AG04450 (cell line): ENCODE measurements at places on chromosomes 16 and 17.

GRCh38 chr16:28217326-28217725, 5.6 kb upstream of the XPO6 start:
- no peak for DNase-seq

- peak; percentile 88 for DNase-seq
Measured at GRCh38 chr17:38900978-38901656, 24.3 kb upstream of the LASP1NB start.

DNA sequence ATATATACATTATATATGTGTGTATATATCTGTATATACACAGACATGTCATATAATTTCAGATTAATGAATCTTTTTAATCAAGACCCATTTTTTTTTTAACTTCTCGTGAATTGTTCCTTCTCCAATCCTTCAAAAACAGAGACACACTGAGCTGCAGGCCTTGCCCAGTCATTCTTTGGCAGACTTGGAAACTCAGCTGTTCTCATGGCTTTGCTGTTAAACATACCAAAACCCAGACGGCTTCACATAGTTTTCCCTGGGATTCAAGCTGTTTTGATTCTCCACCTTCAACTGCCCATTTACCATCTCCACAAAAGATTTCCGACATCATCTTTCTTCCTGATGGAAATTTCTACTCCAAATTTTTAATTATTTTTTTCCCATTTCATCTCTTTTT, 148.7 kb downstream of the KCNJ2 start:
- DNase-seq: no peak

DNA sequence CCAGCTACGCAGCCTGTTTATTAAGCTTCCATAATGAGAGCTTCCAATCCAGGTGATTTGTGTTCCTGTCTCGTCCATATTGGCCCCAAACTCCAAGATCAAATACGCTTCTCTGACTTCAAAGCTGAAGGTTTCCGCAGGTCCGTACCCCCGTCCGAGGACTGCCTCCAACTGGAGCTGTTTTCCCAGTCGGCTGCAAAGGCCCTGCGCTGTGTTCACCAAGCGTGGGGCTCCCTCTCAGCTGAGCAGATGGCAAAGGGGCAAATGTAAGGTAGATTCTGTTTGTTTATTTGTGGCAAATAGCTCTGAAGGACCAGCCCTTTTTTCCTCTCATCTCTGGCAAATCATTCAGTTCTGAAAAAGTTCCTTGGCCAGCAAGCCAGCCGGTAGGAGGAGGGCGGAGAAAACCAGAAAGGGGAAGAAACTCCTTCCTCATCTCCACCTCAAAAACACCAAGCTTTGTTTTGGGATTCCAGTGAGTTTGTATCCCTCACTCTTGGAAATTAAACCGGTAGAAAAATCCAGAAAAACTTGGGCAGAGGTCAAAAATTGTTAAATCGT, 35.2 kb downstream of the NXN start:
- DNase-seq: no peak

DNA sequence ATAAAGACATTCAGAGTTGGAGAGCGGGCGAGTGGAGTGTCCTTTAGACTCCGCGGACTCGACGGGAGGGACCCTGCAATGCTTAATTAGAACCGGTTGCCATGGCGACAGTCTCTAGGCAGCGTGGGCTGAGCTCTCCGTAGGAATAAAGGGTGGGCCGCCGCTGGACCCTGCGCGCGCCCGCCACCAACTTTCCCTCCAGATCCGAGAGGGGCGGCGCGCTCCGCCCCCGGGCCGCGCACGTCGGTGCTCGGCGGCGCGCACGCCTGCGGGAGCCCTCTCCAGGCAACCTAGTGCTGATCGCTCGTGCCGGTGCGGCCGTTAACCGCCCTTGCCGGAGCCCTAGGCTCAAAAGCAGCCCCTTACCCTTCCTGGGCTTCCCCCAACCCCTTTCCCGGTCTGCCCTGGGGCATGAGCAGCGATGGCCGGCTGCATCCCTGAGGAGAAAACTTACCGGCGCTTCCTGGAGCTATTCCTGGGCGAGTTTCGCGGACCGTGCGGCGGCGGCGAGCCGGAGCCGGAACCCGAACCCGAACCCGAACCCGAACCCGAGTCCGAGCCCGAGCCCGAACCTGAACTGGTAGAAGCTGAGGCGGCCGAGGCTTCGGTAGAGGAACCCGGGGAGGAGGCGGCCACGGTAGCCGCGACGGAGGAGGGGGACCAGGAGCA, at the start of gene PPM1E:
Gene PPM1E, plus strand, starts transcription at position 278 of the 669 bp plus-strand sequence.
- no peak for DNase-seq

DNA sequence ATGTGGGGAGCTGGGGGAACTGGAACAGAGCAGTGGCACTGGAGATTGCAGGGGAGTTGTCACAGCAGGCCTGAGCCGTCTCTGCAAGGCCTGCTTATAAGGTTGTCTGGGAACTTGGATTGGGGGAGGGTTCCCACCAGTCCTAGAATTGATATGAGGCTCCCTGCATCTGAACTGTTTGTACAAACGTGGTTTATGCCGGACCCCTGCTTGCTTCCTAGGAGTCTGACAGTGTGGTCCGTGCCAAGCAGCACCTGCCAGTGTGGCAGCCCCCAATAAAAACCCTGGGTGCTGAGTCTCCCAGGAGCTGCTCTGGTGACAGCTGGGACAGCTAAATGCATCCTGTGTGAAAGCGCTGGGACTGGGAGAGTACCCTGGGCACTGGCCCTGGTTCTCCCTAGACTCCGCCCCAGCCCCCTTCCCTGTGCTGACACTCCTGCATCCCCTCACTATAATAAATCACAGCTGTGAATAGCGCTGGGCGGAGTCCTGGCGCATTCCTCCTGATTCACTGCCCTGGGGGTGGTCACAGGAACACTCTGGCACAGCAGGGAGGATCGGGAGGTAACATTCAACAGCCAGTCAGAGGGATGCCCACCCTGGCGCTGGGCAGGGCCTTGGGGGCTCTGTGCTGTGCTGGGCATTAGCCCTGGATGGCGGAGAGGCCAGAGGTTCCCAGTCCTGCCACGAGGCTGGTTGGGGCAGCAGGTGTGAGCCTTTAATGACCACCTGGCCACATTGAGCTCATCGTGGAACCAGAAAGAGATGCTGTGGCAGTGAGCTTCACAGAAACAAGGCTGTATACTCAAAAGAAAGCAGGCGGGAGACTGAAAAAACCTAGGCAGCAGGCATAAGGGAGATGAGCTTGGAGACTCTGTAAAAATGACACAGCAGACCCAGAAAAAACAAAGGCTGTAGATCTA, 45.6 kb downstream of the RMI2 start:
- no peak for DNase-seq

DNA sequence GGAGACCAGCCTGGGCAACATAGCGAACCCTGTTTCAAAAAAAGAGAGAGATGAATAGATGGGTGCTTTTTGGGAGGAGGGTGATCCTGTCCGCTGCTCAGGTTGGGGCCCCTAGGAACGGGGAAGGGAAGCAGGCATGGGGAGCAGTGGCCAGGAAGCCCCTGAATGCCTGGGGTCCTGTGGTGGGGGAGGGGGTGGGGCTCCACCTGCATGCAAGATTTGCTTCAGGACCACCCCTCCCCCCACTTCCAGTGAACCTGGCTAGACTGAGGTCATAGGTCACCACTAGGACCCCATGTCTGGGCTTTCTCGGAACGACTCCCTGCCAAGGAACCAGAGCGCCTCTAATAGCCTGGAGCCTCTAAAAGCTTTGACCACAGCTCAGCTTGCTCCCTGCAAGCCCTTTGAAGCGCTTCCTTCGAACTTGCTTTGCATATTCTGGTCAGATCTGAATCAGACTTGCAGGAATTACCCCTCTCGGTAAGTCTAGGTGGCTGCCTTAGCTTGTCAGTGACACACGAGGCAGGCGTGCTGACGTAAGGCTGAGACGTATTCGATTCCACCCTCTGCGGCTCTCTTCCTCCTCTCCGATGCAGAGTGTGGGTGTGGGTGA, 3.7 kb downstream of the SOCS3 start:
- DNase-seq: peak; percentile 78

DNA sequence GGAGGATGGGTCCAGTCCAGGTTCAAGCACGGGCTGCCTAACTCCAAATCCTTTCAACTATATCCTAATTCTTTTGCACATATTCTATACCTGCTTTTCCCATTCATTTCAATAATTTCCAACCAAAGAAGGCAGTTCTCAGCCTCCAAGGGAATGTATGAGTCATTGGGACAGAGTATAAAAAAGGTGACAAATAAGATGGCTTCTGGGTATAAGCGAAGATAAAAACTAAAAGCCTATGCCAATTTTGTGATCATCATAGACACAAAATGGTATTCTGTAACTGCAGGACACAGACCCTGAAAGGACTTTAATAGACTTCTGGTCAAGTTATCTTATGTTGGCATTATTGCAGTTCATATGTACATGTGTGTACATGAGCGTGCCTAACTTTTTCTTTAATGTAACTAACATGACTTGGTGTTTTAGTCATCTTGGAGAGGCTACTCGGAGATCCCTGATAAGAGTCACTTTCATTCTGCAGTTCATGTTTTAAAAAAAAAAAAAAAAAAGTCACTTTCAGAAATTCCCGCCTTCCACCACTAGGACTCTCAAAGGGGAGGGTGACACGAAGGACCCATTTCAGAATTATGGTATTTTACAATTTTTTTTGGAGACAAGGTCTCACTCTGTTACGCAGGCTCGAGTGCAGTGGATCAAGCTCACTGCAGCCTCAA, 17.3 kb downstream of the COG1 start:
- DNase-seq: no peak

DNA sequence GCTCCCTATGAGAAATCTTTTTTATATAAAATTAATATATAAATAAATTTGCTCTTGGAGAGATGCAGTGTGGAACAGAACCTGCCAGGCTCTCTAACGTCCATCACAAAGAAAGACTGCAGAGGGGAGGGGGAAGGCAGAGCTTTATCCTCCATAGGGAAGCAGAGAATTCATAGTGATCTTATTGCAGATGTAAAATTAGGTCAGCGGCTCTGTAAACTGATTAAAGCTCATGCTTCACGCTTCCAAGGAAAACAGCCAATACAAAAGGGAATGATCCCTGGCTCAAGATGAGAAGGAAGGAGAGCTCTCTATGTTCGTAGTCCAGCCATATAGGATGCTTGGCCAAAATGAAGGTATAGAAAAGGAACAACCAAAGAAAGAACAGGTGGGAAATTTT, 532.3 kb upstream of the PSMD7 start:
- no peak for DNase-seq

DNA sequence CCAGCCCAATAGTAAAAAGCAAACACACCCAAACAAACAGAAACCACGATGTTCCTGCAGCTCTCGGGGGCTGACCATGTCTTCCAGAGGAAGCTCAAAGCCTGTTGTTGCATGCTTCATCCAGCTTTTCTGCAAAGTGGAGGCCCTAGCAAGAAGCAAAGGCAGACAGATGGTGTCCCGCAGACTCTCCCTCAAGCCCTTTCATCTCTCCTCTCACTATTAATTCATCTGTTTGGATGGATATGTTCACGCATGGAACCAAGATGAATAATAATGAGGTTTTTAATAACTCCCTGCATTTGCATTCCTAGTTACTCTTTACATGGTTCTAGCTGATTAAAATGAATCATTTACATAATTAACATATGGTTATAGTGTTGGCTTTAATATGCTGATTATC, 36.6 kb downstream of the RBFOX1 start:
- no peak for DNase-seq

- DNase-seq: no peak
Measured at GRCh38 chr17:10724546-10725195, 5.2 kb downstream of the TMEM220 start.

DNA sequence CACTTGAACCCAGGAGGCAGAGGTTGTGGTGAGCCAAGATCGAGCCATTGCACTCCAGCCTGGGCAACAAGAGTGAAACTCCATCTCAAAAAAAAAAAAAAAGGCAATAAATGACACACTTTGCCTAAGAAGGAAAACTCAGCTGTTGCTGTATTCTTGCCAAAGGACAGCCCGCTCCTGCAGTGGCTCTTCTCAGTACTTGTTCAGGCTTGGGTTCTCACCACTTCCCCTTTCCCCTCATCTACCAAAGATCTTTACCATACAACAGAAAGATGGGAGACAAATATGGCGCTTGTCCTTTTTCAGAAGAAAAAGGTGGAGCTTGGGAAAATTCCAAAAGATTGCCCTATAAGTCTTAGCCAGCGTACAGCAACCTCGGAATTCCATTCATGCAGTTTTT, 58.5 kb downstream of the MYH13 start:
- no peak for DNase-seq

GRCh38 chr17:36127199-36127893, 23.7 kb downstream of the CCL4 start:
- no peak for DNase-seq

- DNase-seq: no peak
Measured at GRCh38 chr16:87702325-87702811, 63.4 kb downstream of the KLHDC4 start.

DNA sequence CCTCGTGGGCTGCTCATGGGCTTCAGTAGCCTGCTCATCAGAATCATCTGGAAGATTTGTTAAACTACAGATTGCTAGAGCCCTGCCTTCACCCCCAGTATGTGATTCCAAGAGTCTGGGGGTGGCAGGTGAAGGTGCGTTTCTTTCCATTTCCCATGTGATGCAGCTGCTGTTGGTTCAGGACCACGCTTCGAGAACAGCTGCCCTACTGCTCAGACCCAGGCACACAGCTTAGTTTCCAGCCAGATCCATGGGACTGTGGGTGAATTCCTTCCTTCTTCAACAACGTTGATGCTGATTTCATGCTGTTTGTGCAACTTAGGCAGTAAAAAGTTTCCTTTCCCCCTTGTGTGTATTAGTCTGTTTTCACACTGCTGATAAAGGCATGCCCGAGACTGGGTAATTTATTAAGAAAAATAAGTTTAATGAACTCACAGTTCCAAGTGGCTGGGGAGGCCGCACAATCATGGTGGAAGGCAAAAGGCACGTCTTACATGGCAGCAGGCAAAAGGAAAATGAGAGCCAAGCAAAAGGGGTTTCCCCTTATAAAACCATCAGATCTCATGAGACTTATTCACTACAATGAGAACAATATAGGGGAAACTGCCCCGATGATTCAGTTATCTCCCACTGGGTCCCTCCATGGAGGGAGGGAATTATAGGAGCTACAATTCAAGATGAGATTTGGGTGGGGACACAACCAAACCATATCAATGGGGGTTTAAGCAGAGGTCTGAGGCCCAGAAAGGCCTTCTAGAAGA, 159.2 kb downstream of the XYLT1 start:
- no peak for DNase-seq

DNA sequence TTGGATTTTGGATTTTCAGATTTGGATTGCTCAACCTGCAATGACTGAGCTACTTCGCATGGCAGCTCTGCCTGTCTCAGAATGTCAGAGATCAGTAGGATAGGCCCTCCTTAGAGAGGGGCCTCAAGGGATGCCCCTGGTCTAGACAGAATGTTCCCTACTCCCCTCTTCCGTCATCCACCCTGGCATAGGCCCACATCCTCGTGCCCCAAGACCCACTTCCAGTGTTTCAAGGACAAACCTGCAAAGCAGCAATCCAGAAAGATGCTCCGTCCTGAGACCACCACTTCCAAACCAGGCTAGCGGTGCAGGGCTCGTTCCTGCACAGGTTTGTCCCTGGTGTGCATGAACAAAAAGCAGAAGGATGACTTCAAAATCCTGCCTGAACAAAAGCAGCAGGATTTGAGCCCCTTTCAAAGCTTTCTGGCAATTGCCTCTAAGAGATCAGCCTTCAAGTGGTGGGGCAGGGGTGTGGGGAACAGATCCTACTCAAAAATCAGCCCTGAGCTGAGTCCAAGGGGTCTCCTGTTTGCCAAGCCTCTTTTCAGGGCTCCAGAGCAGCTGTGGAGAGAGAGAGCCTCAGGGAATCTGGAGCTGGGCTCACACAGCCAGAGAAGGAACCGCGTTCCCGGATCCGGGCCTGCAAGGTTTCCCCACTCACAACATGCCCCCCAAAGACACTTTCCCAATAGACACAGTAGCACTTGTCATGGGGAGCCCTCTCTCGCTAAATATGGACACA, 121.1 kb downstream of the SOCS1 start:
- DNase-seq: no peak
